Right lung (tissue), 10 donors: ENCODE measurements at places on chromosomes 7 and 10. TPM values are rescaled to one million over a fixed set of nuclear protein-coding genes. Genes with fewer than 3 reads are reported as not detected.
A peak's percentile ranks its signal among the peaks of the same experiment; 100 is the strongest.

The NACAD gene
- 7.4 TPM for polyA plus RNA-seq

GRCh38 chr7:17512181-17512675 is 213.8 kb downstream of the AHR start:
- DNase-seq, result no peak

DNA sequence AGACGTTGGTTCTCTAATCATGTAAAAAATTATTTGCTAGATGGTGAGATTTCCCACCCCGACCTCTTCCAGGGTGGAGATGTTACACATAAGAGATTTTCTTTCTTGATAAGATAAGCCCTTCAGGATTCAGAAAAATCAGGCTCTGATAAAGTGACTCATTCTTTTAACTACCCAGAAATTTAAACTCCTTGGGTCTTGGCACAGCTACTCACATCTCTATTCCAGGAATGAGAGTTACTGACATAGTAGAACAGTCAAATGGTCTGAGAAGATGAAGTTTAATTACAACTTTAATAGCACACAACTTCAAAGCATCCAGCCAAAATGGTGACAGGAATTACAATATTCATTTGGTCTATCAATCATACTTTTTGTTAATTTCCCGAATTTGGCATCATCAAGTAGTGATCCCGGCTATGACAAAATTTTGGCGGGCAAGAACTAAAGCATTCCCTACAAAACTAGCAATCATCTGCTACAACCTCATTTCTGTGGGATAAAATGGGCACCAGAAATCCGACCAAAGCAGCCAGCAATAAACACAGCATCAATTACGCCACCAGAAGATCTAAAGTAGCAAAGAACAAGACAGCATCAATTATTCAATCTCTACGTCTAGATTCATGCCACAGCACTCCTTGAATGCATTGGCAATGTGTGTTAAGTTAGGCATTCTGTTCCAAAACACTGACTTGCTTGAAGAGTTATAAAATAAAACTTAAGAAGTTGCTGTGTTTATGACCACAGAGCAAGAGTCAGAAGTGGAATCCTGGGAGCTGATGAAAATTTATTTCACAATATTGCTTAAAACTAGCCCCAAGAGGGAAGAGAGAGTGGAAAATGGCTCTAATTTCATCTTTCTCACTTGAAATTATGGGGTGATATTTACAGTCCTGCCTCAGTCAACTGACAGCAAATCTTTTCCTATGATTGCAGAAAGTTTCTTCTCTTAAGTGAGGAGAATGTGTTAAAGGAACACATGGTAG is 565.7 kb upstream of the ANKRD30A start:
- DNase-seq, result no peak

- DNase-seq, result no peak
These were observed 274.0 kb downstream of the ELFN1 start for GRCh38 chr7:1943933-1944618.

The TASOR2 gene
- 34.0 TPM for polyA plus RNA-seq

The TRIM73 gene
- polyA plus RNA-seq, result 3.6 TPM

- no peak for DNase-seq
These were observed 27.7 kb upstream of the AMPH start for GRCh38 chr7:38658921-38659320.

- no peak for DNase-seq
These were observed 111.6 kb upstream of the HABP2 start for GRCh38 chr10:113441220-113441619.

DNA sequence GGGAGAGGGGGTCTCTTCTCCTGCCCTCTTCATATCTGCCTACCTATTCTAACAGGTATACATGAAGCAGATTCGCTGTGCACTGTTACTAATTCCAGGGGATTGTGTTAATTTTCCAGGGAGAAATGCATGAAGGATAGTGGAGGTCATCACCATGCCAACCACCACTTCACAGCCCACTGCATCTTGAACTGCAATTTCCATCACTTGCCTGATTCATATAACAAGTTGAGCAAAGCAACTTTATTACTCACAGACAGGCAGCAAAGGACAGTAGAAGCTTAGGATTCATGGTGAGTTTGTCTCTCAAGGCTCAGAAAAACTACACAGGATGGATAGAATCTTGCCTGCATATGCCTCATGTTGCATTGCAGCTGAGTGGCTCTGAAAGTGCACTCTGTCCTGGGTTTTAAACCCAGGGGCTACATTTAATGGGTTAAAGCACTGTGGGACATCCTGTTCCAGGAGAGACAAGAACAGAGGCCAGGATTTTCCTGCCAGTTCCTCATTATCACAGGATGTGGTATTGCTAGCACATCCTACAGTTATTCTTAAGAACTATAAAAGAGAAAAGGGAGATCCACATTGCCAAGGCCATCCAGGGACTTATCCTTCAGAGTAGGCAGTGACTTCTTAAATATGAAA is 136.9 kb upstream of the PRSS1 start:
- no peak for DNase-seq

GRCh38 chr10:44882166-44882720 is 28.9 kb upstream of the TMEM72 start:
- DNase-seq, result no peak

GRCh38 chr10:124740369-124741280 is 3.6 kb downstream of the FAM53B start:
- no peak for DNase-seq

The VAX1 gene
- polyA plus RNA-seq, result not detected

The CALCR gene
- not detected for polyA plus RNA-seq

The RUFY2 gene
- 36.7 TPM for polyA plus RNA-seq

GRCh38 chr7:29071203-29071874 is 75.0 kb downstream of the CPVL start:
- DNase-seq, result no peak

The ATP5F1C gene
- 253 TPM for polyA plus RNA-seq

DNA sequence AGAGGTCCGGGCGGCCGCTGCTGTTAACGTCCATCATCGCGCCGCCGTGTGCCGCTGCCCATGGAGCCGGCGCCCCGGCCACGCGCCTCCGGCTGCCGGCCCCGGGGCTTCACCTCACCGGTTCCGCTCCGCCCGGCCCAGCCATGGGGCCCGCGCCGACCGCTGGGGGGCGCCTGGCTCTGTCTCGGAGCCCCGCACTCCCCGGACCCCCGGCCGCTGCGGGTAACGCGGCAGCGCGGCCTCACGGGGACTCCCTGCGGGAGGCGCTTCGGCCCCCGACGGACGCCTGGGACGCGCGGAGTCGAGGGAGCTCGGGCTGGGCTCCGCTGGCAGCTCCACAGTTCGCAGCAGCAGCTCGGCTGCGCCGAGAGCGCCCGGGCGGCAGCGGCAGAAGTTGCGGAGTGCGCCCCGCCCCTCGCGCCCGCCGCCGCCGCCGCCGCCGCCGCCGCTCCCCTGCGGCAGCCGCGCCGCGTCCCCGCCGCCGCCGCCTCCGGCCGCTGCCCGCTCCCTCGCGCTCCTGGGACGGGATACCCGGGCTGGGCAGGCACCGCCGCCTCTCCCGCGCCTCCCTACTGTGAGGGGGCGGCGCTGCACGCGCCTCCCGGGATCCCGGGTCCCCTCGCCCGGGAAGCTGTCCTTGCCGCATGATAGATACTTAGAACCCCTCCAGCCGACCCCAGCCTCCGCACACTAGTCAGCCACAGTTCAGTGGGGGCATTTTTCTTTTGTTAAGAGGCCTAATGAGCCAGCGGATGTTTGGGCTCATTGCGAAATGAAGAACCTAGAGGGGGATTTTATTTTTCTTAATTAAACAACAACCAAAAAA is at the start of gene HTR7:
Gene HTR7, minus strand, starts transcription at position 405 of the 826 bp plus-strand sequence. Its CDS starts 368 bp downstream, at position 37.
- DNase-seq, result peak; percentile 52

- no peak for DNase-seq
These were observed 47.8 kb downstream of the CDHR3 start for GRCh38 chr7:106010866-106011265.

The TRIL gene
- polyA plus RNA-seq, result 58.5 TPM

- DNase-seq, result no peak
These were observed 36.8 kb downstream of the SP8 start for GRCh38 chr7:20749906-20750305.

The ZNF138 gene
- 19.8 TPM for polyA plus RNA-seq

The COL1A2 gene
- polyA plus RNA-seq, result 1,203 TPM

The LRRTM3 gene
- 1.7 TPM for polyA plus RNA-seq

DNA sequence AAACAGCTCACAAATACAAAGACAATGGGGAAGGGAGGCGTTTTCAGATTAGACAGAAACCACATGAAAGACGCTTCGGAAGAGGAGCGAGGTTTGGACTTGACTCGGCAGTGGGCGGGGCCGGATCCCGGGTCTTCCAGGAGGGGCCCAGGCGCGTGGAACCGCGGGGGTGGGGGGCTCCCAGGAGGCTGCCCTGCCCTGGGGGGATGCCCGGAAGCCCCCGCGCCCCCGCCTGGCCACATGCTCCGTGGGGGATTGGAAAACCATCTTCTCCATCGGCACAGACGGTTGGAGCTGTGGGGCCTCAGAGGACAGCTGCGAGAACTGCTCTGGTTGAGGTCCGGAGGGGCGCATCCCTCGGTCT is 186.0 kb upstream of the SHH start:
- no peak for DNase-seq

The POLR2J3 gene
- polyA plus RNA-seq, result 72.1 TPM

DNA sequence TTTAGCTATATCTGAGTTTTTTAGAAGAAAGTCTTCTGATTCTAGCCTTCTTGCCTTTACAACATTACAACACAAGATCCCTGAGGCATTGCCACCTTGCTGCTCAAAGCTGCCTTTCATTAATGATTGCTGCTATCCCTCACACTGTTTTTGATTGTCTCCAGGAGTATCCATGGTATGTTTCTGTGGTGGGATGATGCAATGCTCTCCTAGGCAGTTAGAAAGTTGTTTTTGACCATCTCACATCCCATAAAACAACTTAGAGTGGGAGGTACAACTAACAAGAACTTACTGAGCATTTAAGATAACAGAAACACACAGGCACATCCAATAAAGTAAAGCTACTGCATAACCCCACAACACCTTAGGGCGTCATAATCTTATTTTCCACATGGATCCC is 1156.0 kb upstream of the LRRTM3 start:
- DNase-seq, result no peak

- peak; percentile 14 for DNase-seq
These were observed 16.2 kb downstream of the KIFBP start for GRCh38 chr10:69004821-69005220.

The TNS3 gene
- 102 TPM for polyA plus RNA-seq

GRCh38 chr7:8189625-8190024 is 72.3 kb downstream of the ICA1 start:
- DNase-seq, result no peak

The GNG11 gene
- polyA plus RNA-seq, result 40.2 TPM

- peak; percentile 99 for DNase-seq
These were observed at the start of gene ADK for GRCh38 chr10:74150990-74151878. Gene ADK (plus strand): TSS chr10:74151221. CDS start chr10:74151279, 58 bp downstream.

The SORCS1 gene
- polyA plus RNA-seq, result 0.18 TPM

DNA sequence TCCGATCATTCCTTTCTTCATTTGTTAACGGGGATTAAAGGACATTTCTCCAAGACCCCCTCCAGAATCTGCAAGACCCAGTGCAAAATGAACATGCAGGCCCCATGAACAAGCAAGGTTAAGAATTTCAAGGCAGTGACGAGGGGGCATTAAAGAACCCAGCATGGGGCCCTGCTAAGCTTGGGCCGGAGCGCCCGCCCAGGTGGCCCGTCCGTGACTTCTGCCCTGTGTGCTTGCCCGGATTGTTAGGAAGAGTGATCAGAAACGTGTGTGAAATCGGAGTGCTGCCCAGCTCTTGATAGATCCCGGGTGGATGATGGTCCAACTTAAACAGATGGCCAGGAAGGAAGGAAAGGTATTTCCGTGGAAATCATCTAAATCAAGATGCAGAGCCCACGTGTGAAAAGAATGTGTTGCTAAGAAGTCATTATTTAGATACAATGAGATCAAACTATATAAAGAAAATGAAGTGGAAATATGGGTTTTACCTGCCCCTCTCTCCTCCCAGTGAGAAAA is 213.6 kb downstream of the KLF6 start:
- DNase-seq, result no peak

DNA sequence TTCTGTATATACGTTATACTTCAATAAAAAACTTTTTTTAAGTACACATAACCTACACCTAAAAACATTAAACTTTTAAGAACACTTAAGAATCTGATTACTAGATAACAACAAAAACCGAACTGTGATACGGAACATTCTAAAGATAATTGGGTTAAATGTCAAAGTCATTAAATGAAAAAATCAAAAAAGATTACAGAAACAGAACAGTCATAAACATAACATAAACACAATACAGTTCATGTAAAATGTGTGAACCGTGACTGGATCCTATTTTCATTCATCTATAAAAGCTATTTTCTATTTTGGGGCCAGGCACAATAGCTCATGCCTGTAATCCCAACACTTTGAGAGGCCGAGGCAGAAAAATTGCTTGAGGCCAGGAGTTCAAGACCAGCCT is 38.6 kb downstream of the ATE1 start:
- no peak for DNase-seq

- no peak for DNase-seq
These were observed 370.8 kb downstream of the PLXNA4 start for GRCh38 chr7:132205509-132205908.

DNA sequence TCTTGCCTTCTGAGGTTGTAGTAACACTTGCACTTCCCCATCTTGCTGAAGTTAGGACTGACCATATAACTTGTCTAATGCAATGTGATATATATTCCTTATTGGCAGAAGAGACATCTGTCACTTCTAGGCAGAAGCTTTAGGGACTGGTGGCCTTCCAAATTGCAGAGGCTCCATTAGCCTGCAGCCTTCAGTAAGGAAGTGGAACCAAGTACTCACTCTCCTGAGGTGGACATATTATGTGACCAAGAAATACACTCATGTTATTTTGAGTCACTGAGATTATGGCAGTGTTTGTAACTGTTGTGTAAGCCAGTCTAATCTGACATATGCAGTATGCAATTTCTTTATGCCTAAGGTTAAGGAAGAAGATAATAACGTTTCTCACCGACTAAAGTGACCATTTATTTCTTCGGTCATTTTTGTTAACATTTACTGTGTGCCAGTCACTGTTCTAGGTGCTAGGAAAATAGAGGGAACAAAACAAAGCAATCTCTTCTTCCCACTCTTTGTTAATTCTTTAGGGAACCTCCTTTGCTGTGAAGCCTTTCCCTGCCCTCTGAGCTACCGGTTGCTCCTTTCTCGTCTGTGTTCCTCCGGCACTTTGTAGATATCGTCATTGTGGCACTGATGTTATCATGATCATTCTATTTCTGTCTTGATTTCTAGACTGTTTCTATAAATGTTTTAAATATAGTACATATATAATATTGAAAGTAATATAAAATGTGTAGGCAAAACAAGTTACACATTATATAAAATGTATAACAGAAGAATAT is 52.9 kb upstream of the HBP1 start:
- no peak for DNase-seq

DNA sequence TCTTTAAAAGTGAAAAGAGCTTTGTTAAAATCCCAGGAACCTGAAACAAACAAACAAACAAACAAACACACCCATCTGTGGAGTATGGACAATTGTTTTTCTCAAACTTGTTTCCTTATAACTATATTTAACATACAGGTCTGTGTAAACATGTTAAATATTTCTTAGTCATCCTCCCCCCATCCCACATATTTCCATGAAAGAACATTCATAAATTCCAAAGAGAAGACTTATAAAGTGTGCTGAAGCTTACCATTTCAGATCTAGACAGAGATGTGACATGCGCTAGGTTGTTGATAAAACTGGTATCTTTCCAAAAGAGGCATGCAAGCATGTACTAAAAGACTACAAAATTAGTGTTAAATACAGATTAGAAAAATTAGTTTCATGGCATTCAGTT is 6.5 kb downstream of the FKBP14 start:
- DNase-seq, result no peak

The RPA3 gene
- 43.9 TPM for polyA plus RNA-seq
